Cerebellar nuclear complex (tissue), 1 donor: ENCODE measurements at places on chromosomes 1 and 21.

- DNase-seq, result no peak
These were observed 2.6 kb downstream of the ADAMTS5 start for GRCh38 chr21:26964170-26964778.

DNA sequence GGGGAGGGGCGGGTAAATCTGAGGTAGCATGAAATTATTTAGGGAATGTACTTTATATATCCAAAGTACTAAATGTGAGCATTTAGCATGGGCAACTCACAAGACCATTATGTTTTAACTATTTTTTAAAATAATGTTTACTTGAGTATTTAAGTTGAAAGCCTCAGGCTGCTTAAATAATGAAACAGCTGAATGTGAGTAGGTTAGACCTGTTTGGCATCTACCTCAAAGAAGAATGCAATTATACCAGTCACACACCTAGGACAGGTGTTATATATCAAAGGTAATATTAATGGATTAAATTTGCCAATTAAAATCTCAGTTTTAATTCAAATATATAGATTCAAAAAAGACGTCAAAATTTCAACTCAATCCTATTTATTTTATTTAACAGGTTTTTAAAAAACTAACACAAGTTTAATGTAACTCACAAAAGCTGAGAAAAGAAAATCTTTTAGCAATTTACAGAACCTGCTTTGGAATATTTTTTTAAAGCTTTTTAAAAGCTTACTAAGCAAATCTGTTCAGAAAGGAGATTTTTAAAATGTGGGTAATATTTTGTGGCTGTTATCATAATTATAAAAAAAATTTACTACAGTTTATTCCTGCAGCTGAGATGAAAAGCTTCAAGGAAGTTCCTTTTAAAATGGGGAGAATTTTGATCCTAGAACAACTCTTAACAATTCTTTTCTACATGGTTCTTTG, 104.6 kb upstream of the LBR start:
- DNase-seq, result no peak

- DNase-seq, result no peak
These were observed 23.4 kb upstream of the TRAPPC10 start for GRCh38 chr21:43988506-43989230.

DNA sequence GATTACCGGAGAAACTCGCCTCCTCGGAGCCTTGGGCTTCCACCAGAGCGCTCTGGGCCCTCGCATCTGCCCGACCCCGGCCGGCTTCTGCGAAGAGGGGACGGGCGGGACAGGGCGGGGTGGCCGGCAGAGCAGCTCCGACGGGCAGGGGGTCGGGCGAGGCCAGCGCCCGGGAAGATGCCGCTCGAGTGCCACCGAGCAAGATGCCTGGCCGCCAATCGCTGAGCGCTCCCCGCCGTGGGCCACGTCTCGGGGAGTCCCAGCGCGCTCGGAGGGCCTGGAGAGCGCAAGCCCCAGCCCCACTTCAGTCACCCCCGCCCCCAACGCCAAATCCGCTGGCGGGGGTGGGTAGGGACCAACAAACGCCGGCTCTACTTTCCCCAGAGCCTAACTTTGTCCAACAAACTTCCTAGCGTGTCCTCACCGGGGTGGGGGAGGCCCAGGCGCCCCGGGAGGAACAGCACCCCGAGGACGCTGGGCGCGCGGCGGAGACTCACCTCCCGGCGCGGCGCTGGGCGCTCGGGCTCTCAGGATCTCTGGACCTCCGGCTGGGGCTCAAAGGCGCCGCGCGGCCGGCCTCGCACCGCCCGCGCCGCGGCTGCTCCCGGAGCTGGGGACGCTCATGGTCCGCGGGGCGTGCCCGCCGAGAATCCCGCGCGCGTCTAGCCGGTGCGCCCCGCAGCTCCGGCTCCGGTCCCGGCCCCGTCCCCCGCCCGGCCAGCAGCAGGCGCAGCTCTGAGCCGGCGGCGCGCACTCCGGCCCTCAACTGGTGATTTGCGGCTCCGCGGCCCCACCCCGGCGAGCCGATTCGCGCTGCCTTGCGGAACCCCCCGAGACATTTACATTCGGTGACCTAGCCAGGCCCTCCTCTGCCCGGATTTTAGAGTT, at the start of gene BCAR3:
Gene BCAR3, minus strand, starts transcription at position 737 of the 888 bp plus-strand sequence. CDS start 6,907 bp downstream, outside the sequence.
- DNase-seq, result no peak

DNA sequence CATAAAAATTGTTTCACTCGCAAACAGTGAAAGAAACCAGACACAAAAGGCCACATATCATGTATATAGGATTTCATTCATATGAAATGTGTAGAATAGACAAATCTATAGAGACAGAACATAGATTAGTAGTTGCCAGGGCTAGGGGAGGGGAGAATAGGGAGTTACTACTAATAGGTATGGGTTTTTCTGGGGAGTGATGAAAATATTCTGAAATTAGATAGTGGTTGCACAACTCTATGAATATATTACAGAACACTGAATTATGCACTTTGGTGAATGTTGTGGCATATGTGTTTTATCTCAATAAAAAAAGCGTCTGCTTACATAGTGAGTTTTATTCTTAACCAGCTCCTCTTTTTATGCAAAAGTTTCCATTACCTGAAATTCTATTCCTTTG, 21.6 kb downstream of the SYT14 start:
- no peak for DNase-seq
